GM12892 (cell line): ENCODE measurements at places on chromosomes 12 and 14.

DNA sequence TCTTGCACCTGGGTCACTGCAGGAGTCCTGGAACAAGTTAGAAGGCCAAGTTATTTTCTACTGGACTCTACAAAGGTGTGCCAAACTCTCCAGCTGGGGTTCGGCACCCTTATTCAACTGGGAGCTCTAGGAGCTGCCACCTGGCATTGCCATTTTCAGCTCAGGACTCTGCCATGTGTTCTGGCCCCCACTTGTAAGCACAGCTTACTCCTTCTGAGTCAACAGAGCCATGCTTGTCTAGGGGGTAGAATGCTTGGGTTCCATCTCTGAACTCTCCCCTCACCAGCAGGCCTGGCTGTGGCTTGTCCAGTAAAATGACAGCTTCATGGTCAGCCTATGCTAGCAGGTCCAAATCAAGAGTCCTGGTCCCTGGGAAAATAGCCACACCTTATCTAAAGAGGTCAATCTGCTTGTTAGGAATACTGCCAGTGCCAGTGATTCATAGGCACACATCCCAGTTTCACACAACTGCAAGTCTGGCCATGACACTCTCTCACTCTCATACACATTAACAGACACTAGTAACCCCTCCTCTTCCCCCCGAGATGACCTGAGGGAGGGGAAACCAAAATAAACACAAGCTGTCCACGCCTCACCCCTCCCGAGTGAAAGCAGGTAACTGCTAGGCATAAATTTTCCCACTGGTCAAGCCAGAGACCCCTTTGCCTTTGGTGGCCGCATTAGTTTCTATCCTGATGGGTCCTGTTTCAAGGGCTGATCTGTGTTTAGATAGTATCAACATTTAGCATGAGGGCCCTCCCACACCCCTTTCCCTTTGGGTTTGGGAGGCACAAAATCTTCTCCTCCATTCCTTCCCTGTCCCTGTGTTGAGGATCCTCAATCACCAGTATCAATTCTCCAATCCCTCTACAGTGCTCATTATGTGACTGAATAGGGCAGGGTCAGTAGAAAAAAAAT, 182.3 kb upstream of the GZMB start:
- DNase-seq = no peak

- no peak for DNase-seq
These were observed 45.6 kb downstream of the SCAF11 start for GRCh38 chr12:45944771-45945170.

GRCh38 chr12:81727391-81727790, 31.8 kb downstream of the PPFIA2 start:
- no peak for DNase-seq

DNA sequence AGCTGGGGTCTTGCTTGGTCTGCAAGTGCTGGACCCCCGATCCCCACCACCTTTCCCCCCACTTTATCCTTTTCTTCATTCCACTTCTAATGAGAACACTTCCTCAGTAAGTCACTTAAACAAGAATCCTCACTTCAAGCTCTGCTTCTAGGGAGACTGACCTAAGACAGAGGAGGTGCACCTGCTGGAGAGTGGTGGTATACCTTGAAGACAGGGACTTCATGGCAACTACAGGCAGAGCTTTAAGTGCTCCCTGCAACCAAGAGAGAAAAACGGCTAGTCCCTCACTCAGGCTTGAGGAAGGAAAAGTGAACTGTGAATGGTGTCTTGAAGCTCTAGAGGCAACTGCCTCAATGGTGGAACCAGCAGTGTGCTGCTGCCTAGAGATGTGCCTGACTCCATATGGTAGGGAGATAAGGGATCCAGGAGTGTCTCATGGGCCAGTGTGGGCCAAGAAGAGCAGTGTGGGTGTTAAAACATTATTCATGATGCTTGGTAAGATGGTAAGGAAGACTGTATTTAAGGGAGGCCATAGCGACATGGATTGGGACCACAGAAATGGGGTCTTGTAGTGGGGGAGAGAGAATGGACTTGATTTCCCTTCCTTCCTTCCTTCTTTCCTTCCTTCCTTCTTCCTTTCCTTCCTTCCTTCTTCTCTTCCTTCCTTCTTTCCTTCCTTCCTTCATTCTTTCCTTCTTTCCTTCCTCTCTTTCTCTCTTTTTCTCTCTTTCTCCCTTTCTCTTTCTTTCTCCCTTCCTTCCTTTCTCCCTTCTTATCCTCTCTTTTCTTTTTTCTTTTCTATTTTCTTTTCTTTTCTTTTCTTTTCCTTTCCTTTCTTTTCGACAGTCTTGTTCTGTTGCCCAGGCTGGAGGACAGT, 96.2 kb upstream of the NAP1L1 start:
- DNase-seq = no peak

- DNase-seq = no peak
These were observed 454.8 kb downstream of the TMTC2 start for GRCh38 chr12:83141460-83141994.

DNA sequence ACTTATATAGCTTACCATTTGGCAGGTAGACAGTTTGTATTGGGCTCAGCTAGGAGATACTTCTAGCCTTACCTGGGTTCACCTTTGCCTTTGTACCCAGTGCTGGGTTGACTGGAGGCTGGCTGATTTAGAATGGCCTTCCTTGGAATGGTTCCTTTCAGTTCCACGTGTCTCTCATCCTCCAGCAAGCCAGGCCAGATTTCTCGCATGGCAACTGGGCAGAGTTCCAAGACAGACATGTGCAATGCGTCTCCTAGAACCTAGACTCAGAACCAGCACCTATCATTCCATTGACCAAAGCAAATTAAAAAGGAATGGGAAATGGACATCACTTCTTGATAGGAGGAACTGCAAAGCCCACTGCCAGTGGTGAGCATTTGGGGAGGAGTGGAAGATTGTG, 79.1 kb upstream of the BDKRB2 start:
- DNase-seq = no peak

DNA sequence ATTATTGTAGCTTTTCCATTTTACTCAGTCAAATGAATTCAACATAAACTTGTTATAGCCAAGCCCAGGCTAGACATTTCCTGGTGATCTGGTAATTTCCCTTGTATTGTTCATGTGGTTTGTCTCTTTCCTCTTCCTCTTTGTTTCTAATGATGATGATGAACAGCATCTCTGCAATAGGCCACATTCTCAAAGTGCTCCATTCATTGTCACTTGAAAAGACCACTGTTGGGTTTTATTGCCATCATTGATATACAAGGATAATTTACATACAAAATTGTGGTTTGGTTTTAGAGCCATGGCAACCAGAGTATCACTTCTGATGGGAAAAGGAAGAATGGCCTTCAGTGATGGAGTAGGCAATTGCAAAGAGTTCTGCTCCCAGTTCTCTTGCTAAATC, 379.3 kb downstream of the RGS6 start:
- DNase-seq = no peak

DNA sequence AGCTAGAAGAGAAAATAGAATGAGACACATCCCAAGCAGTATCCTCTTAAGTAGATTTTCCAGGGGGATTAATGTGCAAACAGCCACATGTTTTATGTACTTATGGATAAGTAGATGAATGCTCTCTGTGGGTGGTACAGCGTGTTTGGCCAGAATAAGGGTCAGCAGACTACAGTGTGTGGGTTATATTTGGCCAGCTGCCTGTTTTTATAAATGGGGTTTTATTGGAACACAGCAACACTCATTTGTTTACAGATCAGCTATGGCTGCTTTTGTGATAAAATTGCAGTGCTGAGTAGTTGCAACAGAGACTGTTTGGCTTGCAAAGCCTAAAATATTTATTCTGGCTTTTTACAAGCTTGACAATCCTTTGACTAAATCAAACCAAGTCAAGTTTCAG, 780.2 kb upstream of the SEL1L start:
- DNase-seq = no peak

DNA sequence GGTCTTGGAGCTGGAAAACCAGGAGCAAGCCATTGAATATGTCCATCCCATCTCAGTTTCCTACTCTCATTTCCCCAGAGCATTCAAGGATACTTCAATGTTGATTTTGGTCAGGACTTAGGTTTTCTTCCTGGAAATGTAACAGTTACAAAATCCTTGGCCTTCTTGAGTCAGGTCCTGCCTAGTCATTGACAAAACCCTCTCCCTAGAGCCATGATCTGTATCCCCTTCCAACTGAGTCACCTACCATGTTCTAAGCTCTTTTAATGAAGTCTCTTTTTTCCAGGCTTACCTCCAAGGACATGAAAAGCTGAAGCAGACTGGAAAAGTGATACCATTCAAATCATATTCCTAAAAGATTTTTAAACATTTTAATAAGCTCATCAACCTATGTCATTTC, 549.2 kb downstream of the GALC start:
- no peak for DNase-seq

DNA sequence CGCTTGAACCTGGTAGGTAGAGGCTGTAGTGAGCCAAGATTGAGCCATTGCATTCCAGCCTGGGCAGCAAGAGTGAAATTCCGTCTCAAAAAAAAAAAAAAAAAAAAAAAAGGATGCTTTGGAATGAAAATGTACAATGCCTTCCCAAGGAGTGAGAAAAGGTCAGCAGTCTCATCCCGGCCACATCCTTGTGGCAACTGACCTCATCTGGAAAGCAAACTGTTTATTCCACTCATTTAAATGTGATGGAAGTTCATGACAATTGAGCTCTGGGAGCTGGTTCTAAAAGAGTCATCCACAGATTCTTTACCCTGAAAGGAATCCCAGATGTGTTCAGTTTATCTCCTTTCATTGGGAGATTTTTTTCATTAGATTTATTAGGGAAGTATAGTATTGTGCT, 19.4 kb upstream of the LIMA1 start:
- DNase-seq = no peak

DNA sequence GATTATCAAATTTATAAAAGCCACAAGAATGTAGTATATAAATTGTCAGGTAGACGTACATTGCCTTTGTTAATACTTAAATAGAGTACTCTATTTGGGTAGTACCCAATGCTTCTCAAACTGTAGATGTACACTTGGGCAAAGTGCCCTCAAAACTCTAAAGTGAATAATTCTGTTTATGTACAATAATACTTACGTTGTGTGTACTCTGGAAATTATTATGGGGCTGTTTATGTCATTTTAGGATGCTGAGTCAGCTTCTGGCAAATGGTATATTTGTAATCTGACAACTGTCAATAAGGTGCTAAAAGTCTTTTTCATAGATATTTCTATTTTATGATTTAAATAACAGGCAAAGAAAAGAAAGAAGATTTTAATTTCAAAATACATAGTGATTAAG, 102.4 kb downstream of the CCDC91 start:
- no peak for DNase-seq

DNA sequence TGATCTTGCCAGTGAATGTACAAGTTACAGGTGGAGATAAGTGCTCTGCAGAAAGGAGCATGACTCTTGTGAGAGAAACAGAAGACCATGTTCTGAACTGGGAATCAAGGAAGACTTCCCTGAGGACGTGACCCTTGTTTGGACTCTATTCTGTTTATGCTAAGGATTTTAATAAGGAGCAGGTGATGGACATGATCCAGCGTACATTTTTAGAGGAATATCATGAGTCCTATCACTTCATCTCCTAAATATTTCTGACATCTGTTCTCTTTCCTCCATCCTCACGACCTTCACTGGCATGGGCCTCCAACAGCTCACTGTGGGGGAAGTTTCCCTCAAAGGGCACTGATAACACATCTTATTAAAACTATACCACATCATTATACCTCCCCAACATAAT, 7.9 kb upstream of the SLC38A1 start:
- DNase-seq = no peak

- no peak for DNase-seq
These were observed 29.5 kb downstream of the RIMBP2 start for GRCh38 chr12:130686511-130686991.

GRCh38 chr12:92702754-92703679, at the start of gene PLEKHG7:
Gene PLEKHG7 (plus strand): TSS chr12:92702989. CDS start chr12:92706632, 3,643 bp downstream.
- peak; percentile 27 for DNase-seq

- no peak for DNase-seq
These were observed 82.0 kb downstream of the BTG1 start for GRCh38 chr12:92063641-92064040.

GRCh38 chr14:41167040-41167439, 439.6 kb upstream of the LRFN5 start:
- no peak for DNase-seq
